Urothelium cell line (cell line): ENCODE measurements at places on chromosomes 7 and 10.
A peak's percentile ranks its signal among the peaks of the same experiment; 100 is the strongest.

DNA sequence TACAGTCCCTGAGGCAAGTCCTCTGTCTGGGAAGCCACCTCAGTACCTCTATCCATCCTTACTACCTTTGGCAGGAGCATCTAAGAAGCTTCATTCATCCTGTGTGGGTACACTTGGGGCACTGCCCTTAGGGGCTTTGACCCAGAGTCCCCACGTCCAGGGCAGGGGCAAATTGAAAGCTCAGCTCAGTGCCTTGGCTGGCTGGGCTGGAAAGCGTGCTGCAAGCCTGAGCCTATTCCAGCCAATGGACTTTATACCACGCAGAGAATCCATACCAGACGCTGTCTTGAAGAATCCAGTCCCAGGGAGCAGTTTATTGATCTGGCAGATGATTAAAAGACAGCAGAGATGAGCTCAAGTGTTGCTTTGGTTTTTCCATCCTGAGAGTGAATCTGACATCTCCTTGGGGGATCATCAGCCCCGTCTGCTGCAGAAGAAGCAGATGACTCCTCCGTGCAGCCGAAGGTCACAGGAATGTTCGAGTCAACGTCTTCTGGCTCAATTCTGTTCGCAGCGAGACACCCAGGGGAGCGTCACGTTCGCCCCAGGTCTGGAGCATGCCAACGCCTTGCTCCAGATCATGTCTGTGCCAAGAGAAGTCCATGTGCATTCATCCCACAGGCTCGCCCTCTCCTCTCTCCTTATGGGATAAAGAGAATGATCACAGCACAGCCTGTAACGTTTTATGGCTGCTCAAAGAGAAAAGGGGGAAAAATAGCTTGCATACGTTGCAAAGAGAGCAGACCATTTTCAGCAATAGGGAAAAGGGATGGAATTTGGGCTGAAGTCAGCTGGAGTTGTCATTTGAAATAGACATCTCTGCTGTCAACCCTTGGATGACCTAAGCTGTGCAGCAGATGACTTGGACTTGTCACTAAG is 35.8 kb upstream of the LYZL1 start:
- no peak for DNase-seq

DNA sequence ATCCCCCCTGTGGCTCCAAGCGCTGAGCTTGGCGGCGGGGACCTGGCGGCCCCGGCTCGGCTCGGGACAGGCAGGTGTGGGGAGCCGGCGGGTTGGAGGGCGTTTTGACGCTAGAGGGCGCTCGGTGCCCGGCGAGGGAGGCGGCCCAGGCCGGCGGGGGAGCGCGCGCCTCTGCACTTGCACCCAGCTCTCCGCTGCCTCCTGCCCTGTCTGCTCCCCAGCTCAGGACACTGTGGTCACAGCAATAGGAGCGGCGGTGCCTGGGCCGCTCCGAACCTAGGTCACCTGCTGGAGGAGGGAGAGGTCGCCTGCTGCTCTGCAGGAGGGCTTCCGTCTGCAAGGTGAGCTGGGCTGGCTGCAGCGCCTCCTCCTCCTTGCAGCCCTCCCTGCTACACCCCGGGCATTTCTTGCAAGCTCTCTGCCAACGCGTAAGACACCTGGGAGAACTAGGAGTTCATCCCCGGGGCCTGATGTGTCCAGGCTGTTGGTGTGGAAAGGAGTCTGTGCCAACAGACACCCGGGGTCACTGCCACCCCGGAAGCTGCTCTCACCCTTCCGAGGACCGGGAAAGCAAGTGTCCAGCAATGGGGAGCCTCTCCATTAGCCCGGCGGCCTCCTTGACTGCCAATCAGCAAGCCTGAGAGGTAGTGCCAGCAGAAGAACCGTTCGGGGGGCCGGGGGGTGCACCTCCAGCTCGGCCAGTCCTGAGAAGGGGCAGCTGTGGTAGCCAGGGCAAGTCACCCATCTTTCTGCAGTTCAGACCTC is 620.4 kb downstream of the GALNT17 start:
- peak; percentile 85 for DNase-seq

DNA sequence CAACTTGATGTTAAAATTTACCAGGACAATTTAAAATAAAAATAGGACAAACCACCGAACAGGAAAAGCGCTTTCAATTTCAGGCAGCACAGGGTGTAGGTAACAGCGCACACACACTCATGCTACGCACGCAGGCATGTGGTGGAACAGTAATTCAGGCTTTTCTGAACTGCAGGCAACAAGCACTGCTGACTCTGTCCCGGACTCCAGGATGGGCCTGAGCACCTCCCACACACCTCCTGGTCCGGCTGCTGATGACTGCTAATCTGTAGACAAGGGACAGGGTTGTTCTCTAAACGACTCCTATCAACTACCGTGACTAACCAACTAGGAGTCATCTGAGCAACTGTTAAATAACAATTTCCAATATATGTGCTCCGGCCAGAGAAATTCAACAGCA is 192.6 kb upstream of the FRMD4A start:
- no peak for DNase-seq

DNA sequence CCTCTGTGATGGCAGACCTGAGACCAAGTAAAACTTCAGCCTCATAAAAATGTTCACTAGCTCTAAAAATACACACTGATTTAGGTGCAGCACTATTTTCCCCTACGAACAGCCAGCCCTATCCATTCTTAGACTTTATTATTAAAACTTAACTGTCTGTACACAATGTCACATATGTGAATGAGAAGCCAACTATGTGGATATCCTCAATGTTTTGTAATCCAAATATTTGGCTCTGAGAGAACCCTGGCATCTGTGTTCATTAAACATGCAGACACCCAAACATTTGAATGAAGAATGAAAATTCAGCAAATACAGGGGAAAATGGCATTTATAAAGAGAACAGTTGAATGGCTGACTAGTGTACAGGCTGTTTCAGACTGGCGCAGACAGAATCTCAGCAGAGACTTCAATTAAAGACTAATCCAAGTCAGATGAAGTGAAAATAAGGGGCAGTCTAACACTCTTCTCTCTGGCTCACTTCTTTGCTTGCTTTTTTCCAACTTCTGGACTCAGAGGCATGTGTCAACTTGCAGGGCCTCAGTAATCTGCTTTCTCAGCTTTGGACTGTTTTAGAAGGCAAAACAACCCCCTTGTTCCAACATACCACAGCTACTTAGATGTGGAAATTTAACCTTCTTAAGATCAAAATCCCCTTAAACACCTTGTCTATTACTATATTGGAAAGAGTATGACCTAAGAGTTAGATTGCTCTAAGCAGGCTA is 47.4 kb upstream of the FAM180A start:
- DNase-seq: no peak

DNA sequence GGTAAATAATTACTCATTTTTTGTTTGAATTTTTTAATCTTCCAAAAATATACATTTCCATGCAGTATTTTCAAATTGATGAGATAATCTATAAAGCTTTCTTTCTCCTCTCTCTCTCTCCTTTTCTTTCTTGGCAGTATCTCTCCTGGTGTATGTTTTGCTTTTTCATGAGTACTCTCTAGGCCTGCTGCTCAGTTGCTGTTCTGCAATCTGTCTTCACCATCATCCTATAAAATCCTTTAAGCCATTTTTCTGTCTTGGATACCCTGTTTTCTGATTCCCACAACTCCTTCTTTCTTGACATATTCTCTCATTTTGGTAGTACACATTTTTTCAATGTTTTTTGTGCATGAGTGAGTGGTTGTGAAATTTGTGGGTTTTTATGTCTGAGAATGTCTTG is 1558.1 kb upstream of the LRRTM3 start:
- no peak for DNase-seq

- DNase-seq: no peak
These were observed 113.3 kb upstream of the PRPS1L1 start for GRCh38 chr7:18140943-18141342.

GRCh38 chr7:1512781-1513656 is 8.8 kb upstream of the INTS1 start:
- DNase-seq: peak; percentile 96

DNA sequence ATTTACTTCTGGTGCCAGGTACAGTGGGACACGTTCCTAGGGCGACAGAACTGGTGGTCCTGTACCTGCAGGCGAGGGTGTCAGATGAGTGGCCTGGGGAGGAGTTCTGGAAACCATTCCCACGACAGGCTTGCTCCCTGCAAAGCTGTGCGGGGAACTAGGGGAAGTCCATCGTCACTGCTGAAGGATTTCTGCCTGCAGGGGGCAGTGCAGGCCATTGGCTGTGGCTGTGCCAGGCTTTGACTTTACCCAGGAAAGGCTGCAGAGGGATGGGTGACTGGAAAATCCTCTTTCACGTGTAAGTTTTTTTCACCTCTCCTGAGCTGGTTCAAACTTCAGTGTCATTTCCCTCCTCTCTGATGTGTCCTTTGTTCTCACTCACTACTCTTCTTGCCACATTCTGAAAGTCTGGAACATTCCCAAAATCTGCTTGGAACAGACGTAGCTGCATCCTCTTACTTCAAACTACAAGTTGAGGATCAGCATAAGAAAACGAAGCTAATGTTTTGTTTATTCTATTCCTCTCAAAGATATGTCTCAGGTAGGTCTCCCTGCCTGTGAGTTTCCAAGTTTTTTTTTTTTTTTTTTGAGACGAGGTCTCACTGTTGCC is 126.5 kb downstream of the SH2D4B start:
- DNase-seq: peak; percentile 85

DNA sequence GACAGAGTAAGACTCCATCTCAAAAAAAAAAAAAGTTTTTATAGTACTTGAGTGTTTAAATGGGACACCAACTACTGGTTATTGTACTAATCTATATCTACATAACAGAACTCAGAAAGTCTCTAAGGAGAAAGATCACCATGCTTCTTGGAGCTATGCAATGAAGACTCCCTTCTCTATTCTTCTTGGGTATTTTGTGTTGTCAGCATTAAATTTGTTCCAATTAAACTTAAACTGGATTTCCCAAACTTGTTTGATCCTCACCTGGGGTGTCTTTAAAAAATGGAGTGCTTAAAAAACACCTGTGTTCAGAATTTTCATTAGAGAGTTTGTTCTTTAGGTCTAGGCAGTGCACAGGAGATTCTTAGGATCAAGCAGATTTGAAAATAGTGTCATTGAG is 536.0 kb downstream of the GATA3 start:
- no peak for DNase-seq

DNA sequence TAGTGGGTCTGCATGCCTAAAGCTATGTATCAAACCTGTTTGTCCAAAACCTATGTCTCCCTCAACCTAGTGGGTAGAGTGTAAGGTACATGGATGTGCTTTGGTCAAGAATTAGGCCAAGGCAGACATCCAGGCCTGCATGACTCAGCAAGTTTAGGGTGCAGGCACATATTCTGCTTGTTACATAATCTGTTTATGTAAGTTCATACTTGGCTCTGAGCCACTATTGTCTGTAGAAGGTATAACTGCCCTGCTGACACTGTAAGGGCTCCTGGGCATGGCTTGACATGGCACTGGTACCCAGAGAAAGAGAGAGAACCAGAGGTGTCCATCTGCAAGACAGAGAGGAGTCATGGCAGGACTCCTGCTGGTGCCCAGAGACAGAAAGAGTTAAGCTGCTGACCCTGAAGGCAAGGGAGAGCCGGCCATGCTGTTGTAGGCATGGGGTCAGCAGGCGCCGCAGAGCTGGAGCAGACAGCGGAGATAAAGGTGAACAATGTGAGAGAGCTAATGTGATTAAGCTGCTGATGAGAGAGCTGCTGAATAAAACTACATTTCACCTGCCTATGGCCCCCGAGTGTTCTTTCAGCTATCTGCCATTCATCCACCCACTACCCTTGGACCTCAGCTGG is 118.5 kb upstream of the TMEM106B start:
- no peak for DNase-seq

- no peak for DNase-seq
These were observed 178.1 kb upstream of the GALNT17 start for GRCh38 chr7:70953796-70954195.

DNA sequence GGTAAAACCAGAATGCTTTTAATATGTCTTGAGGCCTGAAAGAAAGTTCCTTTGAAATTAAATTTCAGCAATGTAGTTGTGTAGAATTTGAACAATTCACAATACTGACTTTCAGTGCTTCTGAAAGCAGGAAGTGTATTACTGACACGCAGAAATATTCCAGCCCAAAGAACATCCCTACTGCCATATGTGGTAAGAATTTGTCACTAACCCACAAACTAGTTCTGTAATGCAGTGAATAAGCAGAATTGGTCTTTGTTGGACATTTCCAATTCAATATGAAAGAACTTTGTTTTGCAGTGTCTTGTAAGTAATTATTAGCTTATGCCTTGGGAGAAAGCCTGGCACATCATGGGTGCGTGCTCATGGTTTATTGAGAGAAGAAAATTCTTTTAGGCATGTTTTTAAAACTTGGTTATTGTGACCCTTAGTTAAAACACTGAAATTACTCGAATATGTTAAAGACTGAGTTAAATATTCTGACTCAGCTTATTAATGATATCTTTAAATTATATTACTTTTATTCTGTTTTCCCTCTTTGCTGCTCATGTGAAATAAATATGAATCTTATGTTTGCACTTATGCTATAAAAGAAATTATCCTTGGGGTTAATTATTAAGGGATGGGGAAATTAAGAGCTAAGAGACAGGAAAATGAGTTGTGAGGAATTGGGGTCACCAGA is 33.4 kb downstream of the PTPN12 start:
- DNase-seq: no peak

DNA sequence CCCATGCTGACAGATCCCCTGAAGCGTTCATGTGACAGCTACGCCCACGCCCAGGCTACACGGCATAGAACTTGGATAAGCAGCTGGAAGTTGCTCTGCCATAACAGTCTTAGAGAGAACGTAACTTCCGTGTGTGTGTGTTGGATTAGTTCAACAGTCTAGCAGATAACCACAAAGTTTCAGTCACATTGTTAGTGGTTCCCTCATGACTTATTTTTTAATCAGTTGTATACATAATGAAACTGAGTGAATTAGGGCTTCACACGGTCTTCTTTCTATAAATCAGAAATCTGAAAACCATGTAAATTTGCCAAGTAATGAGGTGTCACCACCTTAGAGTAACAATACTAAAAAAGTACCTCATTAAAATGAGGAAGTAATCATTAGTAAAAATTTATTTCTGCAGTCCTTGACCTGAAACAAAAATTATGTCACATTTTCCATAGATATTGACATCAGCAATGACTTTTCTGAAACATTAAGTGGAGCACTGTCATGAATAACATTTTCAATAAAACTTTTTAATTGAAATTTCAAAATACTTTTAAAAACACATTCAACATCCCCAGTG is 21.7 kb upstream of the MACC1 start:
- DNase-seq: no peak

DNA sequence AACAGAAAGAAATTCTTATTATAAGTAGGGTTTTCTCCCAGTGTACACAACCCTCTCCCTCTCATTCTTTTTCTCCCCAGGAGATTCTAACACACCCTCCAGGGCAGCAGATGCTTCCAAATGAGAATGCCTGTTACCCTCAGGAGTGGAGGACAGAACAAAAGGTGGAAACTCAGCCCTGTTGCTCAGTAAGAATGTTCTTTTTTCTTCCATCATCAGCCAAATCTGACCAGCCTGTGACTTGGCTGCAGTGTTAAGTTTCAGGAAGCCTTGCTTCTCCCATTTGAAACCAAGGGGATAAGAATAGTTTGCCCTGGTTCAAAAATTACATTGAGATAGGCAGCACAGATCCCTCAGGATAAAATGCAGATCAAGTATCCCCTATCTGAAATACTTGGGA is 77.5 kb upstream of the EEPD1 start:
- DNase-seq: no peak
